ENCODE measurements at places on chromosomes 6 and 20.

DNA sequence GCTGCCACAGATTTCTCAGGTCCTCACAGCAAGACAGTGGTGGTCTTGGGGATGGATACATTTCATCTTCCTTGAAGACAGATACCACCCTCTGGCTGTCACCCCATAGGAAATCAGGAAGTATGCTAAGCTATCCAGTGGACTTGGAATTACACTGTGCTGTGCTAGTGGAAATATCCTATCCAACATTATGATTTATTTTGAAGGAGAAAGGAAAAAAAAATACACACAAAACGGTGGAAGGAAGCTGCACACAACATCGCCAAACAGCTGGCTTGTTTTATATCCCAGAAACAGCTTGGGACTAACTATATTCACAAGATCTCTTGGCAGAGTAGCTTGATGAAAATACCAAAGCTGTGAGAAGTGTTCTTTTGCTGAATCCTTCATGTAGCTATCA is 257.6 kb downstream of the LAMA2 start:
- DNase-seq = no peak

DNA sequence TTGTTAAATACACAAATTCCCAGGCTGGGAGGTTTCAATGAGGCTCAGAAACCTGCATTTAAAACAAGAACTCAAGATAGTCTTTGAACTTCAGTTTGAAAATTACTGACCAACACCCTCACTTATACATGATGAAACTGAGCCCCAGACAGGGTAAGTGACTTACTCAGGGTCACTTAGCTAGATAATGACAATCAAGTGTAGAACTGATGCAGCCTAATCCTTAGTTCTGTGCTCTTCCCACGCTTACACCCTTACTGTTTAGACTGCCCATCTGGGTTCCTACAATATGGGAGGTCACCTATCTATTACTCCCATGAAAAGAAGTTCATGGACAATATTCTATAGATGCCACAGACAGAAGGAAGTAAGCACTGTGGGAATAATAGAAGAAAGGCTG is 24.5 kb upstream of the FAM135A start:
- DNase-seq = no peak

GRCh38 chr6:114945392-114945791 is 602.6 kb upstream of the HS3ST5 start:
- DNase-seq = no peak

GRCh38 chr6:128519931-128520435 is 416 bp downstream of the PTPRK start:
- DNase-seq = peak; percentile 18

GRCh38 chr6:140101818-140102217 is 727.4 kb upstream of the CITED2 start:
- DNase-seq = no peak

DNA sequence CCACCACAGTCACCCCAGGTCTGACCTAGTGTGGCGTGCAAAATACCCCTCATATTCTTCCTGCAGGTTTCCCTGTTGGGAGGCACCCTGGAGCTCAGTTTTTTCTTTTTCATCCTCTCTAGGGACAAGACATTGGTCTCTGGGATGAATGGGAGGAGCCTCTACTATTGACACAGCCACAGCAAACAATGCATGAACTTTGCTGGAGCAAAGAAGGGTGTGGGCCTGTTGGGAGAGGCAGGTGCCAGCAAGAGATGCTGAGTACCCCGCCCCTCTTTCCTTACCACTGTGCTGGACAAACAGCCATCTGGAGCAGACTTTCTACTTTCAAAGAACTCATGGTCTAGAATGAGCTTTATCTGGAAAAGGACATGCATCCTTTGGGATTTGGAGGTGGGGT is 10.1 kb downstream of the TGM3 start:
- no peak for DNase-seq

DNA sequence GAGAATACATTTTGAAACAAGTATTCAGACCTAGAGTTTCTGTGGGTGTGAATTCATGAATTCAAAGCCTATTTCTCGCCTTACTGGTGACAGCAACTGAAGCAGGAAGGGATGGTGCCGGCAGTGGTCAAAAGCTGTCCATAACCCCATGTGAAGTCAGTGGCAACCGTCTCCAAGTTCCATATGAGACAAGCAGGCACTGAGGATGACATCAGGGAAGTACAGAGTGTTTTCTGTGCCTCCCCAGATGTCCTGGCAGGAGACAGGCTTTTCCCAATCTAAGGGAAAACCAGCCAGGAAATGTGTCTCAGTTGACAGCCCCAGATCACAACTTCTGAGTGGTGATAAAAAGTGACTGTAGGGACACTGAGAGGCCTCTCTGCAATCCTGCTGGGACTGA is 66.6 kb downstream of the HIVEP2 start:
- DNase-seq = no peak

DNA sequence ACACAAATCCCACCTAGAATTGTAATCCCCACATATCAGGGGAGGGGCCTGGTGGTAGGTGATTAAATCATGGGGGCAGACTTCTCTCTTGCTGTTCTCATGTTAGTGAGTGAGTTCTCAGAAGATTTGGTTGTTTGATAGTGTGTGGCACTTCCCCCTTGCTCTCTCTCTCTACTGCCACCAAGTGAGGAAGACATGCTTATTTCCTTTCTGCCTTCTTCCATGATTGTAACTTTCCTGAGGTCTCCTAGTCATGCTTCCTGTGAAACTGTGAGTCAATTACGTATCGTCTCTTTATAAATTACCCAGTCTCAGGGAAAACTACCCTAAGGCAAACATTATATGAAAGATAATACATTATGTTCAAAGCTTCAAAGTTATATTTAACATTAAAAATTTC is 1297.5 kb upstream of the CITED2 start:
- no peak for DNase-seq

DNA sequence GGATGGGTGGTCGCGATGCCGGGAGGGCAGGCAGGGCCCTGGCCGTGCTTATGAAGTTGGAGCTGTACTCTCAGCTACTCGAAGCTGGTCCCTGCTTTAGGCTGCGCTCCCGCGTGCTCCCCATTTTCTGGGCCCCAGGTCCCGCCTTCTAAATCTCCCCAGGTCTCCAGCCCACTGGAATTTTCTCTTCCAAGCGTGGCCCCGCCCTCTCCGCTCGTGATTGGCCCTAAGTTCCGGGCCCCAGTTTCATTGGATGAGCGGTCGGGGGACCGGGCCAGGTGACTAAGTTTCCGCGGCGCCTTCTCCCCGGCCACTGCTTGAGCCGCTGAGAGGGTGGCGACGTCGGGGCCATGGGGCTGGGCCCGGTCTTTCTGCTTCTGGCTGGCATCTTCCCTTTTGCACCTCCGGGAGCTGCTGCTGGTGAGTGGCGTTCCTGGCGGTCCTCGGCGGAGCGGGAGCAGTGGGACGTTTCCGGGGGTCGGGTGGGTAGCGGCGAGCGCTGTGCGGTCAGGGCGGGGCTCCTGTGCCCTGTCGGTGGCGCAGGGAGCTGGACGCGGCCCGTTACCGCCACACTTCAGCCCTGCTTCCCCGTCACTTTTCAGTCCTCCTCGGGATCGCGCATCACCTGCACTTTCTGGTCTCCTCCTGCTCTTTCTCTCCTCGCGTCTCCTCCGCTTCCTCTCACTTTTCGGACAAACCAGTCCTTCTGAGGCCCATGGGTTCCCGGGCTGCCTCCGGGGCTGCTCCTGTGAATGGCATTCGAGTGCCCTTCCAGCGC is at the start of gene MICA:
Gene MICA, plus strand, starts transcription at position 313 of the 778 bp plus-strand sequence. Its CDS starts 38 bp downstream, at position 351.
- peak; percentile 37 for DNase-seq

GRCh38 chr6:15332446-15332845 is 86.6 kb downstream of the JARID2 start:
- no peak for DNase-seq

GRCh38 chr6:39979461-39980328 is 45.4 kb upstream of the MOCS1 start:
- no peak for DNase-seq

- DNase-seq = no peak
Observed at GRCh38 chr6:53360093-53360912, 11.6 kb upstream of the ELOVL5 start.

DNA sequence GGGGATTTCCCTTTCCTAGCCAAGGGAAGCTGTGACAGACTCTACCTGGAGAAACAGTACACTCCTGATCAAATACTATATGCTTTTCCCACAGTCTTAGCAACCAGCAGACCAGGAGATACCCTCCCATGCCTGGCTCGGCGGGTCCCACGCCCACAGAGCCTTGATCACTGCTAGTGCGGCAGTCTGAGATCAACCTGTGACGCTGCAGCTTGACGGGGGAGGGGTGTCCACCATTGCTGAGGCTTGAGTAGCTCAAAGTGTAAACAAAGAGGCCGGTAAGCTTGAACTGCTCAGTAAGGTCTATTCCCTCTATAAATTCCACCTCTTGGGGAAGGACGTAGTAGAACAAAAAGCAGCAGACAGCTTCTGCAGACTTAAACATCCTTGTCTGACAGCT is 63.2 kb downstream of the WASF1 start:
- DNase-seq = no peak

- DNase-seq = no peak
Observed at GRCh38 chr6:41336824-41337223, 1.4 kb downstream of the NCR2 start.

DNA sequence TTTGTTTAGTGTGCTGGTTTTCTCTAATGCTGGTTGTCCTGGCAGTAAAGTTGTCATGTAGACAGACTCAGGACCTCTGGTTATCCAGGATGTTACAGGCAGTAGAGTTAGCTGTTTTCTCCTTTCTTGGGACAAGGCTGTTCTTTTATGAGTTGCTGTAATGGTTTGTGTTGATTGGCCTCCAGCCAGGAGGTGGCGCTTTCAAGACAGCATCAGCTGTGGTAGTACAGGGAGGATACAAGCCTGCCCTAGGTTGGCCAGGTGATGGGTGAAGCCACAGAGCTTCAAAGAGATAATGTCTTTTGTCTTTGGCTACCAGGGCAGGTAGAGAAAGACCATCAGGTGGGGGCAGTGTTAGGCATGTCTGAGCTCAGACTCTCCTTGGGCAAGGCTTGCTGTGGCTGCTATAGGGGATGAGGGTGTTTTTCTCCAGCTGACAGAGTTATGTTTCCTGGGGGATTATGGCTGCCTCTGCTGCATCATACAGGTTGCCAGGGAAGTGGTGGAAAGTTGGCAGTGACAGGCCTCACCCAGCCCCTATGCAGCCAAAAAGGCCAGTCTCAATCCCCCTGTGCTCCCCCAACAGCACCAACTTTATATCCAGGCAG is 127.2 kb upstream of the TAB2 start:
- DNase-seq = no peak

DNA sequence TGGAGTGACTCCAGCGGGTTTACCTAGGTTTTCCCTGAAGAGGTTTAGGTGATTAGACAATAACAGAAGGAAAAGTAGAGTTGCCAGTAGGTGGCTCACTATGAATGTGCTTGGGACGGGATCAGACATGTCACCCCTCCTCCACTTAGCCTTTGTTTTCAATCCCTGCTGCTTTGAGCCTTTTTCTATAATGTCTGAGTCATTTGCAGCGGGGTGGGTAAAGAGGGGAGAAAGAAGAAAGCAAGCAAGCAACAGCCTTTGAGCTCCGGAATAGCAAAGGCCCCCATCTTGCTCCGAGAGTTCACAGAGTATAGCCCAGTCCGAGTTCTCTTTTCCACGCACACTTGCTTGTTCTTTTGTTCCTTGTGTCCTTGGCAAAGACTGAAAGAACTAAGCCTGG is 129.1 kb downstream of the PACRG start:
- no peak for DNase-seq

DNA sequence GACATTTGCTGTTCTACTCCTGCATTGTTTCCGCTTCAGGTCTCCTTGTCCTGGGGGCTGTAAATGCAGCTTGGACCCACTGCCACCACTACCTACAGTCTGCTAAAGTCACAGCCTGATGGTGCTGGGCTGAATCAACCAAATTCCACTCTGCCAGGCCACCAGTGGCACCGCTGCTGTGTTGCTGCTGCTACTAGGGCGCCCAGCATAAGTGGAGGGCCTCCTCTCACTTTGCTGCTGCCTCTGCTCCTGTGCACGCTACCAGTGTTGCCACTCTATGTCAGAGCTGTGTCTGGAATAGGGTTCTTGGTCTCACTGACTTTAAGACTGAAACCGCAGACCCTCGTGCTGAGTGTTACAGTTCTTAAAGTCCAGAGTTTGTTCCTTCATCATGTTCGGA is 1.4 kb upstream of the SSR1 start:
- no peak for DNase-seq

GRCh38 chr6:32462609-32463008 is 22.9 kb downstream of the HLA-DRA start:
- no peak for DNase-seq

DNA sequence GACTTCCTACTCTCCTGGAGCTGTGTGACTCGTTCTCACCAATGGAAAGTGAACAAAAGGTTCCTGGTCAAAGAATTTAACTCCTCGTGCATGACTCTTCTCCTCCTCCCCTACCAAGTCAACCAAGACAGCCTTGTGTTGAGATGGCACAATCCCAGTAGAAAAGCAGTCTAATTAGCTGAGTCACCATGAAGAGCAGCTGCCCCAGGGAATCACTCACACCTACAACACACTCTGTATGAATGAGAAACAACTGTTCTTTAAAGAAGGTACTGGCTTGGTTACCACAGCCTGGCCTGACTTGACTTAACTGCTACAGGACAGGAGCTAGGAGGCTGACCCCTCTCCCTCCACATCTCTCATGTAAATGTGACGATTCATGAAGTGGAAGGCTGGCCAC is 2.9 kb upstream of the HLA-DOB start:
- DNase-seq = no peak

GRCh38 chr6:157569543-157569942 is 188.6 kb downstream of the ZDHHC14 start:
- DNase-seq = no peak

DNA sequence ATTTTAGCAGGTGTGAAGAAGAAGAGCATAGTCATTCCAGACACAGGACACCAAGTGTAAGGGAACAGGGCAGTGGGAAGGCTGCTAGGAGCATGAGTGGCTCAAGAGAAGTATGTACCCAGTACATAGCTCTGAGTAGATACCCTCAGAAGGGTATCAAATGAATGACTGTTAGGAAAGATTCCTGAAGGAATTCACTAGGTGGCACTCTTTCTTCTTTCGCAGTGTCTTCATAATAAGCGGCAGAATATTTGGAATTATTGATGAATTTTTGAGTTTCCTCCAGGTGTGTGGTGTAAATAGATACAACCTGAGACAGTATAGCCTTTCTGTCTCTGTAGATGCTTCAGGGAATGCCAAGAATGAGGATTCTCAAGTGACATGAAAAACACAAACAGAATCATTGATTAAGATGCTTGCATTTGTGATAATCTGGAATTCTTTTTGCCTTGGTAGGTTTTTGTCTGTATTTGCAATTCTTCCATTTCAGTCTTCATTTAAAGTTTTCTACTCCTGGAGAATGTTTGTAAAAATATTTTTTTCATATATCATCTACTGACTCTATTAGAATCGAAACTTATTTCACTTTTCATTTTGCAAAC is 264.3 kb upstream of the RIMS1 start:
- DNase-seq = no peak

DNA sequence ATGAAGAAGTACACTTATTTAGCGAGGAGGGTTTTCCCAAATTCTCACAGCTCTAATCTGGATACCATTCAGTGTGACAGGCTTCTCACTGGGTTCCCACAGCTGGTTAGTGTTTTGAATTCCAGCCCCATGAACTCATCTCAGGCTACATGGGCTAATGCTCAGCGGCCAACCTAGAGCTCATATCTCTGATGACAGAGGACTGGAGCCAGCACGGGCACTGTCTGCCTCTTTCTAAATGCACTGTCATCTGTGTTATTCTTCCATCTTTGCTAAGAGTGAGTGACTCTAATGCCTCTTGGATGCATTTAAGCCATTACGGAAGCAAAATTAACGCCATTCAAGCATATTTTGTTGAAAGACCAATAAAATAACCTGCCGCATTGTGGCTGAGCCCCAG is 308.9 kb upstream of the JAG1 start:
- DNase-seq = no peak

Data from activated T-helper 1 cell treated with anti-CD3 and anti-CD28 coated beads, Interleukin-2, amount 50 U/mL, for 16 hours (primary cell).